ENCODE measurements at places on chromosomes 6 and 20.
A peak's percentile ranks its signal among the peaks of the same experiment; 100 is the strongest.

- no peaks in the 10 kb centered on the region for H3K4me1 ChIP-seq
- H3K4me3 ChIP-seq: no peak overlapping the region
- DNase-seq: no peak
- no peaks in the 10 kb centered on the region for H3K27me3 ChIP-seq
- H3K27ac ChIP-seq: no peak overlapping the region
- no peaks in the 10 kb centered on the region for H3K36me3 ChIP-seq
Observed at GRCh38 chr6:63504777-63505384, 67.4 kb upstream of the LOC128125822 start.

DNA sequence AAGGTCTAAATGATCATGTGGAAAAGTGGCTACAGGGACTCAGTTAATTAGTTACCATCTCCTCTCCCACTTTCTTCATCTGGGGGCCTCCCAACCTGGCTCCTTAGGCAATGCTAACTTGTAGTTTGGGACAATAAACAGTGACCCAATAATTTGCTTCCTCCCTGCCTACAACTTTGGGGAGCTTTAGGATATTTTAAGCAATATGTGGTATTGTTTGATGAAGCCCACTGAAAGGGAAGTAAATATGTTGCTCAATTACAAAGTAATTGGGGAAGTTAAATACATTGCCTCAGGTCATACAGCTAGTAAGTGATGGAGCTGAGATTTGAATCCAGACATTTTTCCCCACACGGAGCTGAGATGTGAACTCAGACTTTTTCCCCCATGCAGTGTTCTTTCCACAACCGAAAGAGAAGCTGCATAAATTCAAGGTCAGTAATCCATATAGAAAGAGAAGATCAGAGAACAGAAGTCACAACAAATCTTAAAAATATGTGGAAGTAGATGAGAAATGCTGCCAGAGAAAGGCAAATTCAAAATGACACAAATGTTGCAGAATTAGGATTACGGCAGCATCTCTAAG is 26.6 kb downstream of the ZHX3 start:
- no peak for DNase-seq
- H3K27me3 ChIP-seq: no peaks in the 10 kb centered on the region
- no peaks in the 10 kb centered on the region for H3K4me1 ChIP-seq
- no peaks in the 10 kb centered on the region for H3K36me3 ChIP-seq
- H3K4me3 ChIP-seq: no peak overlapping the region

DNA sequence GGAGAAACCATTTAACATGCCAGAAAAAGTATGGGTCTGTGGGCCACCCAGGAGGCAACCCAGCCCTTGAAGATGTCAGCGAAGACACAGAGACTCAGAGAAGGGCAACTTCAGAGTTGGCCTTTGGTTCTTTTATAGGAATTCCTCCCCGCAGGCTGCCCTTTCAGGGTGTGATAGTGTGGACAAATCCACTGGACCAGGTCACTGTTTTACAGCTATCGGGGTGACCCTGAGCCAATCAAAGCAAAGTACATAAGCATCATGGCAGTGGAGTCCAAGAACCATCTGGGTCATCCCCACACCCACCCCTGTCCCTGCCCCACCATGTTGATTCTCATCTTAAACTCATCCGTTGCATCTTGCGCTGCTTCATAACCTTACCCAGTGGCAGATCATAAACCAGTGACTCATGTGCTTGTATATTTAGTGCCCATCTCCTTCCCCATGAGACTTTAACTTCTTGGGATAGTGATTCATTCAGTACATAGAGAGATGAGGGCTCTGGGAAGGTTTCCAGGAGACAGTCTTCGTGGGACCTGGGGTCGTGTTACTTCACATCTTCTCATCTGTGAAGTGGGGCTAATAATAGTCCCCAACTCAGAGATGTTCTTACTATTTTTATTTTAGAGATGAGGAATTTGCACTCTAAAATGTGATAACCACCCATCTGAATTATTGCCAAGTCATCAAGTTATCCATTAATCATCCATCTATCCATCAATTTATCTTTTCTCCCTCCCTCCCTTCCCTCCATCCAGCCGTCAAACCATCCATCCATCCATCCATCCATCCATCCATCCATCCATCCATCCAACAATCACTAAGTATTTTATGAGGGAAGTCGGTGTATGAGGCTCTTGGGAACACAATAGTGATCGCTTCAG is 51.0 kb downstream of the EDN3 start:
- no peaks in the 10 kb centered on the region for H3K36me3 ChIP-seq
- no peaks in the 10 kb centered on the region for H3K27me3 ChIP-seq
- H3K4me3 ChIP-seq: no peak overlapping the region
- no peaks in the 10 kb centered on the region for H3K4me1 ChIP-seq
- no peak for DNase-seq

- DNase-seq: no peak
- no peaks in the 10 kb centered on the region for H3K27me3 ChIP-seq
- no peaks in the 10 kb centered on the region for H3K36me3 ChIP-seq
- no peak overlapping the region for H3K4me3 ChIP-seq
Observed at GRCh38 chr6:116633685-116634084, 17.4 kb downstream of the RSPH4A start.

GRCh38 chr6:72972579-72972978 is 252.7 kb downstream of the KHDC1L start:
- DNase-seq: no peak
- H3K4me3 ChIP-seq: no peak overlapping the region
- H3K27ac ChIP-seq: no peak overlapping the region

- no peaks in the 10 kb centered on the region for H3K36me3 ChIP-seq
- no peak overlapping the region for H3K4me3 ChIP-seq
Observed at GRCh38 chr20:60092729-60093128, 134.5 kb downstream of the CDH26 start.

- no peaks in the 10 kb centered on the region for H3K36me3 ChIP-seq
- no peak overlapping the region for H3K4me3 ChIP-seq
- no peak for DNase-seq
- no peaks in the 10 kb centered on the region for H3K4me1 ChIP-seq
Observed at GRCh38 chr6:93621442-93621841, 202.1 kb upstream of the EPHA7 start.

DNA sequence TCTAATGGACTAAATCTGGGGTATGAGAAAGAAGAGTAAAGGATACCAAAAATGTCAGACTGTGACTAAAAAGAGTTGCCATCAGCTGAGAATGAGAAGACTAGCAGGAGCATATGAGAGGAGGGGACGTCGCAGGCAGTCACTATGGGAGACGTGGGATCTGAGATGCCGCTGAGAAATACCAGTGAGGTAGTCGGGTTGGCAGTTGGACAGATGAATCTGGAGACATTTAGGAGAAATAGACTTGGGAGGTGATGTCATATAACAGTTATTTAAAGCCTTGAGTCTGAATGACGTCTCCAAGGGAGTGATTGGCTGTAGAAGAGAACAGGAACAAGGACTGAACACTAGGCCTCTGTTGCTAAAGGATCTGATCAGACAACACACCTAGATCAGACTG is 51.5 kb upstream of the TRIM26 start:
- no peak for DNase-seq
- H3K36me3 ChIP-seq: no peaks in the 10 kb centered on the region
- no peak overlapping the region for H3K4me3 ChIP-seq
- H3K27ac ChIP-seq: no peak overlapping the region

DNA sequence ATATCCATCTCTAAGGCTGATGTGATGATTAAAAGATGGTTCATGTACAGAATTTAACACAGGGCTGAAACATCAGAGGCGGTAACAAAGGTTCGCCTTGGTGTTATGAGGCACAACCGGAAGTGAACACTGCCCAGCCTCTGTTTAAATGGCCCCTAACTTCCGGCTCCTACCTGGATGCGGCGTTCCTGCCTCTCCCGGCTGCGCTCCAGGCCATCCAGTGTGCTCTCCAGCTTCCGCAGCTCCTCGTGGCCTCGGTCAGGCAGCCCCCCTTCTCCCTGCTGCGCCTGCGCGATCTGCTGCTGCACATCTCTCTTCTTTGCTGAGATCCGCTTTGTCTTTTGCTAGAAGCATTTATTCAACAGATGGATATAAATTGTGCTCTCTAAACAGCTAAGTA is 195.3 kb downstream of the SYNE1 start:
- H3K4me1 ChIP-seq: no peaks in the 10 kb centered on the region
- H3K27me3 ChIP-seq: no peaks in the 10 kb centered on the region
- no peak for DNase-seq
- no peak overlapping the region for H3K4me3 ChIP-seq

DNA sequence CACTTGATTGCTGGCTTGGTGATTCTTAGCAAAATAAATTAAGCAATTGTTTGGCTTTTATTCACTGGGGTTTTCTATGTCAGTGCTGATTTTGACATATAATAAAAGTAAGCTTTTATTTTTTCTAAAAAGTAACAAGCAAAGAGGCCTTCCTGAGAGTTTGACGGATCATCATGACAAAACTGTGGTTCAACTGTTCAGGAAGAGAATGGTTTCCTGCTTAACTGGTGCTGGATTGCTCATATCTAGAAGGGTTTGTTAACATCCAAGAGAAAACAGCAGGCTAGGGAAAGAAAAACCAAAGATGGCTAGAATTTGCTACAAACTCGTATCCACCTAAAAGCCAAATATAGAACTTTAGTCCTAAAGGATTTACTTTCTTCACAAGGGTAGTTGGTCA is 21.2 kb downstream of the SERPINB1 start:
- H3K27ac ChIP-seq: no peak overlapping the region
- DNase-seq: no peak
- H3K4me3 ChIP-seq: no peak overlapping the region
- H3K27me3 ChIP-seq: no peaks in the 10 kb centered on the region
- H3K4me1 ChIP-seq: no peaks in the 10 kb centered on the region

GRCh38 chr6:1767481-1768246 is 157.9 kb downstream of the FOXC1 start:
- no peaks in the 10 kb centered on the region for H3K27me3 ChIP-seq
- no peak overlapping the region for H3K4me3 ChIP-seq
- H3K36me3 ChIP-seq: no peaks in the 10 kb centered on the region
- no peak overlapping the region for H3K27ac ChIP-seq
- no peaks in the 10 kb centered on the region for H3K4me1 ChIP-seq
- DNase-seq: no peak

GRCh38 chr6:14474816-14475215 is 357.2 kb downstream of the CD83 start:
- no peak overlapping the region for H3K27ac ChIP-seq
- no peaks in the 10 kb centered on the region for H3K4me1 ChIP-seq
- H3K36me3 ChIP-seq: no peaks in the 10 kb centered on the region
- H3K27me3 ChIP-seq: no peaks in the 10 kb centered on the region
- no peak for DNase-seq

GRCh38 chr6:101443315-101443714 is 49.8 kb downstream of the GRIK2 start:
- DNase-seq: no peak
- no peaks in the 10 kb centered on the region for H3K4me1 ChIP-seq
- no peak overlapping the region for H3K4me3 ChIP-seq
- H3K36me3 ChIP-seq: no peaks in the 10 kb centered on the region
- no peaks in the 10 kb centered on the region for H3K27me3 ChIP-seq

DNA sequence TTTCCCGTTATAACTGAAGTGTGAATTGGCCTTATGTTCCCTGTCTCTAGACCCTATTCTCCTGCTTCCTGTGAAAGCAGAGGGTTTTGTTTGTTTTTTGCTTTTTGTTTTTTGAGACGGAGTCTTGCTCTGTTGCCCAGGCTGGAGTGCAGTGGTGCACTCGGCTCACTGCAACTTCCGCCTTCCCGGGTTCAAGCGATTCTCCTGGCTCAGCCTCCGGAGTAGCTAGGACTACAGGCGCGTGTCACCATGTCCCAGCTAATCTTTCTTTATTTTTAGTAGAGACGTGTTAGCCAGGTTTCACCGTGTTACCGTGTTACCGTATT is 674 bp upstream of the GNMT start:
- no peaks in the 10 kb centered on the region for H3K4me1 ChIP-seq
- peak overlapping the region; percentile 16 for H3K27ac ChIP-seq
- H3K27me3 ChIP-seq: no peaks in the 10 kb centered on the region
- peak overlapping the region; percentile 59 for H3K4me3 ChIP-seq

DNA sequence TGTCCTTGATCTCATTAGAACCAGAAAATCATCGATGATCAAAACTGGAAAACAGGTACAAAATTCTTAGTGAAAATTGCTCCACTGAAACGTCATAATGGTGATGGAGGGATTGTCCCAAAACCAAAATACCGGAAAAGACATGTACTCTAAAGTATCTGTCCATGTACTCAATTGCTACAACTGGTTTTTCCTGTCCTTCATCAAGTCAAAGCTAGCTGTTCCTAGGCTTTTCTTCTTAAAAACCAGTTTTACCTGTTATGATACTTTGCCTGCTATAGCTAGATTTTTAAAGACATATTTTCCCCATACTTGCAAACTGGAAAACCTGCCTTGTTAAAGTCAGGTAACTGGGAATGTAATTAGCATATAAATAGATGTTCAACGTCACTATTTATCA is 50.5 kb upstream of the LRRC1 start:
- no peak for DNase-seq
- H3K4me1 ChIP-seq: no peaks in the 10 kb centered on the region
- no peak overlapping the region for H3K4me3 ChIP-seq
- no peaks in the 10 kb centered on the region for H3K36me3 ChIP-seq
- H3K27me3 ChIP-seq: no peaks in the 10 kb centered on the region

- H3K4me1 ChIP-seq: no peaks in the 10 kb centered on the region
- DNase-seq: no peak
- no peak overlapping the region for H3K27ac ChIP-seq
Observed at GRCh38 chr6:135188718-135189117, 7.6 kb downstream of the MYB start.

GRCh38 chr6:31920811-31921210 is 6.7 kb upstream of the C2 start:
- no peaks in the 10 kb centered on the region for H3K4me1 ChIP-seq
- no peak overlapping the region for H3K4me3 ChIP-seq
- DNase-seq: no peak
- no peaks in the 10 kb centered on the region for H3K36me3 ChIP-seq

- H3K4me1 ChIP-seq: peaks cover 11% of the 10 kb centered on the region
- no peaks in the 10 kb centered on the region for H3K36me3 ChIP-seq
- peak overlapping the region; percentile 96 for H3K27ac ChIP-seq
Observed at GRCh38 chr6:30683980-30684338, 2.5 kb downstream of the PPP1R18 start.

- H3K4me1 ChIP-seq: no peaks in the 10 kb centered on the region
- DNase-seq: no peak
- no peaks in the 10 kb centered on the region for H3K36me3 ChIP-seq
- H3K4me3 ChIP-seq: no peak overlapping the region
- no peak overlapping the region for H3K27ac ChIP-seq
Observed at GRCh38 chr20:10466325-10466724, 31.2 kb downstream of the SLX4IP start.

DNA sequence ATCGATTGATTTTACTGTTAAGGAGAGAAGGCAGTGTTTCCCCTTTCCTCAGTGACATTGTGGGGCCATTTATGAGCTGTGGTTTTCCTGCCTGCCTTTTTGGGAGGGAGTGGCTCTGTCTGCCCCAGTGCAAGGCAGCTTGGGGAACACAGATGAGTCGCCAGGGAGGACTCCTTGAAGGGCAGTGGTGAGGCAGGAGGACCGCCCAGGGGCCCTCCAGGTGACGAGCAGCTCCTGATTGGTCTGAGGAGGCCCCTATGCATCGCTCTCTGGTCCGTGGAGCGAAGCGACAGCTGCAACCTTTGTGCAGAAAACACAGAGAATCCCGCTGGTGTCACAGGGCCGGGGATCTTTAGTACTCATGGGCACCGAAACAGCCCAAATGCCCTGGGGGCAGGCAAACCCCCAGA is 100.3 kb downstream of the TMEM242 start:
- peaks cover 13% of the 10 kb centered on the region for H3K4me1 ChIP-seq
- no peak overlapping the region for H3K27ac ChIP-seq
- no peak for DNase-seq
- no peak overlapping the region for H3K4me3 ChIP-seq
- H3K36me3 ChIP-seq: no peaks in the 10 kb centered on the region

- no peak overlapping the region for H3K27ac ChIP-seq
- H3K36me3 ChIP-seq: no peaks in the 10 kb centered on the region
- no peaks in the 10 kb centered on the region for H3K27me3 ChIP-seq
- H3K4me3 ChIP-seq: no peak overlapping the region
- no peaks in the 10 kb centered on the region for H3K4me1 ChIP-seq
- DNase-seq: no peak
Observed at GRCh38 chr6:68038815-68039408, 596.2 kb upstream of the ADGRB3 start.

Measured in breast epithelium (tissue), 4 donors.